ENCODE measurements at places on chromosomes 7 and 10.

DNA sequence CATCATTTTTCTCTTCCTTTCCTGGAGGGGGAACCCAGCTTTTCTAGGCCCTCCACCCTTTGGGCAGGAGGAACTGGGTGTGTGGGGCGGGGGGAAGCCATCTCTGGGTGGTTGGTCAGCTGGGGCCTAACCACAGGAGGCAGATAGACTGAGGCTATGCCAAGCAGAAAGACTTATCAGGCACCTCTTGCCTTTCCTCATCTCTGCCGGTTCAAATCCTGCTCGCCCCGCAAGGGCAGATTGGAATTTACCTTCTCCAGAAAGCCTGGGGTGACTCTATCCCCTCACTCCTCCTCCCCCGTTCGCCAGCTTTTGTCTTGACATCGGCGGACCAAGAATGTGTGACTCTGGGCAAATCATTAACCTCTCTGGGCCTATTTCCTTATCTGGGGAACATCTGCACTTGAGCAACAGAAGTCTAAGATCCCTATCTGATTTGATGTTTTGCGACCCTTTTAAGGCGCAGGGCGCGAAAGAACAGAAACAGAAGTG is 584 bp upstream of the GARS1 start:
- DNase-seq = no peak

- no peak for DNase-seq
Measured at GRCh38 chr7:16169537-16169936, 251.8 kb downstream of the CRPPA start.

GRCh38 chr10:51215951-51216834 is 141.9 kb downstream of the PRKG1 start:
- no peak for DNase-seq

- DNase-seq = no peak
Measured at GRCh38 chr7:128150223-128150865, 90.7 kb upstream of the LEP start.

- no peak for DNase-seq
Measured at GRCh38 chr7:36034020-36034419, 119.0 kb upstream of the EEPD1 start.

DNA sequence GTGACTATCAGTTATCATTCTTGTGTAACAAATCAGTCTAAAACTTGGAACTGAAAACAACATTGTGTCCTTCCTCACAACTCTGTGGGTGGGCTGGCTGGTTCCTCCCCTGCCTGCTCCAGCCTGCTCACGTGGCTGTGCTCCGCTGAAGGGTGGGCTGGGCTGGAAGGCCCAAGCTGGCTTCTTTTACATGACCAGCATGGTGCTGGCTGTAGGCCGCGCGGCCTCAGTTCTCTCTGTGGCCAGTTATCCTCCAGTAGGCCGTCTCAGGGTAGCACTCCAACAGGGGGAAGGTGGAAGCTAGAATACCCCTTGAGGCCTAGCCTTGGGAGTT is 11.3 kb downstream of the ADAMTS14 start:
- no peak for DNase-seq

DNA sequence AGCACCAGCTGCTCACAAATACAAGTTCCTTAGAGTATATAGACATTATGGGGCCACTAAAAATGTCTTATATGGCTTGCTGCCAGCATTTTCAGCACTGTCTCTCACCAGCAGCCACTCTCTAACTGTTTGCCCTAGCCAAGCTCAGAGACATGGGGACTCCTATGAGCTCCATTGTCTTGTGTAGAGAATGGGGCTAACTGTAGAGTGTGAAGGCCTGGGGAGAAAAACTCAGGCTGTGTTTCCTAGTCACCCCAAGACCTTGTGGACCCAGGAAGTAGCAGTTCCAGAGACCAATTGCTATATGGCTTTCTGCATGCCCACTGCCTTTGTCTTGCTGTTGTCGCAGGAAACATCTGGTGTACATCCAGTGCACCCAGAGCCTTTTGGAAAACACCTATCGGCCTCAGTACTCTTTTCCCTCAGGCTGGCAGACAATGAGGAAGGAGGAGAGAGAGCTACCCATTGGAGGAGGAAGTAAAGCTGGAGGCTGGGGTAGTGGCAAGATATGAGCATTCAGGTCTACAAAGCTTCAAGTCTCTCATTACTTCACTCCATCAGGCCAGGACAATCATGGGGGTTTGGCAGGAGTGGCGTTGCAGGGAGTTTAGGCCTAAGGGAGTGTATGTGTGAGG is 28.4 kb downstream of the ENTPD1 start:
- DNase-seq = no peak

DNA sequence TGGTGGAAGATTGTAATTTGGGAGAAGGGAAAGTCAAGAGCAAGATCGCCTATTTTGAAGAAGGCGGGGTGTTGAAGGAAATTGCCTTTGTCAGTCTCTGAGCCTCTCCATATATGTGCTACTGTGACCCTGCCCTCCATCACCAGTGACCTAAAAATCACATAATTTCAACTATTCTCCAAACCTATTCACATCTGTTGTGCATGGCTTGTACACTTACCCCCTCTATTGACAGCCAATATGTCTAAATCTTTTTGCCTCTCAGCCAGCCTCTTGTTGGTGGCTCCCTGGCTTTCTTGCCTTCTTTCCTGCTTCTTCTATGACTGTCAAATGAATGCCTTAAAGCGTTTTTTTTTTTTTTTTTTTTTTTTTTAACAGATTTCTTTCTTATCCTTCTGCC is 295.6 kb downstream of the AUTS2 start:
- DNase-seq = no peak

DNA sequence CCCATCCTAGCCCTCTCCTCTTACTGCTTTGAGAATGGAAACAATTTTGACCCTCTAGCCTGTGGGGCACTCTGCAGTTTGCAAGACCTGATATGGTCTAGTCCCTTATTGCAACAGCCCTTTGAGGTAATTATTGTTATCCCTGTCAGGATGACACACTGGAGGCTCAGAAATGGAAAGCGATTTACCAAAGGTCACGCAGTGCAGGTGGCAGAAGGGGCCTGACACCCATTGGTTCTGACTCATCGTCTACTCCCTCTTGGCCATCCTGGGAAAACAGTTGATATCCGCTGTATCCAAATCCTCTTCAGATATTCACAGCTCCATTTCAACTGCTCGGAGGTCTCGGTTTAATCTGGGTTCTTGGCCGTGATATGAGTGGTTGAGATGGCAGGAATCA is 44.7 kb upstream of the AQP1 start:
- no peak for DNase-seq

DNA sequence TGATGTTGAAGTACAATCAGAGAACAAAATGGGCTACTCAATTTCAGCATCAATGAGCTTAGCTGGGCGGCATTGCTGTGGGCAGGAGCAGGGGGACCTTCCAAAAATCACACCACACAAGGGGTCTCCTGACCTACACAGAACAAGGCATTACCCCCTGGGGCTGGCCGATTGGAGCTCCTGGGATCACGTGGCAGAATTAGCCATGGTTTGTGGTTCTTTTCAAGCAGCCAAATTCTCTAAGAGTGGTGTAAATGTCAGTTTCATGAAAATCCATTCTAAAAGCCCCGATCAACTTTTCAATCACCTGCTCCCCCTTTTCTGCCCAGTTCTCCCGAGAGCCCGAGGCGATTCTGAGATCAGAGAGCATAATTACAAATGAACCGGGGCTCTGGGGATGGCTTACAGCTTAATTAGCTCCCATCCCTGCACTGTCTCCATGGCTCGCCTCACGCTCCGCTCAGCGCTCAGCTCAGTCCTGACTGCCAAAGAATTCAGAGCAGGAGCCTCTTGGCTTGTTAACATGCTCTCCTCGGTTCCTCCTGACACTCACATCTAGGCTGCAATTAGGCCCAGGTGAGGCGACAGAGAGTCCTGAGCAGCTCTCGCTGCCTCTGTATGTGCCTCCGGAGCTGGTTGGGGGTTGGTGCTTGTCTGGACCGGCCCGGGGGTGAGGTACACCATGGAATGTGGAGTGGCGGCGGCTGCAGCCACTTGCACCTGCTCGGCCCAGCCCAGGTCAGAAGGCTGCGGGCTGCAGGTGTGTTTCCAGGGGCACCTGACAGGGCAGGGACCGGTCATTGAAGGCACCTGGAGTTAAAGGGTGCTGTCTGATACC is 111.8 kb downstream of the WDR11 start:
- DNase-seq = no peak

DNA sequence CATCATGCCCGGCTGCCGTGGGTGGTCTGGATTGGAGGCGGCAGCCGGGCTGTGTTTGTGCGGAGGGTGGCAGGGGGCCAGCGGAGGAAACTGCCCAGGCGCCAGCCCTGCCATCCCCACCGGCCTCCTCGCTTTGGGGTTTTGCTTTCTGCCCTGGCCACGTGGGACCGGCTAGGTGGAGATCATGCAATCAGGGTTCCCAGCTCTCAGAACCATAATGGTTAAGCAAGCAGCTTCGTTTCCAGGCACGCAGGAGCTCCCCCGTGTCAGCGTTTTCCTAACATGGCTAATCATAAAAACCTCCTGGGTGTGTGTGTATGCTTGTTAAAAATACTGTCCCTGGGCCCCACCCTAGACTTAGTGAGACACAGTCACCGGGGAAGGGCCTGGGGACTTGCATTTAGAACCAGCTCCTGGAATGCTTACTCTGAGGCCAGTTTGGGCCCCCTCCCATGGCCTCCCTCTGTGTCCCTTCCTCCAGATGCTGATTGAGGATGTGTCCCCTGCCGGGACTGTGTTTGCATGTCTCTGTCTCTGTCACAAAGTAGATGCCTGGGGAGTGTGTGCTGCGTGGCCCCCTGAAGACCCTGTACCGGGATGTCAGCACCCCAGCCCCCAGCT is 119.3 kb downstream of the CUX1 start:
- DNase-seq = no peak

DNA sequence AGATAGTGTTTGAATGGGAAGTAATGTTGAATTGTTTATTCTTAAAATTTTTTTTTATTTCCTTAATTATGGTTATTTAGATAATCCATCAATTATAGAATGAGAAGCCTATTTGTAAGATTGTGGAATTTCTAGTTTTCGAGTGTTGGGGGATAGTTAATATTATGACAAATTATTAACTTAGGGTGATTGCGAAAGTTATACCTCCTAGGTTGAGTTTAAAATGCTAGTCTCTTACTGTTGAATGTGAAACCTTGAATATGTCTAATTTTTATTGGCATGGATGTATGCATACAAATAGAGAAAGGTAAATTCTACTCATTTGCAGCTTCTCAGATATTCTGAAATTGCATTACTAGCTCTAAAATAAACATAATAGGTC is 43.2 kb downstream of the BICC1 start:
- DNase-seq = no peak

DNA sequence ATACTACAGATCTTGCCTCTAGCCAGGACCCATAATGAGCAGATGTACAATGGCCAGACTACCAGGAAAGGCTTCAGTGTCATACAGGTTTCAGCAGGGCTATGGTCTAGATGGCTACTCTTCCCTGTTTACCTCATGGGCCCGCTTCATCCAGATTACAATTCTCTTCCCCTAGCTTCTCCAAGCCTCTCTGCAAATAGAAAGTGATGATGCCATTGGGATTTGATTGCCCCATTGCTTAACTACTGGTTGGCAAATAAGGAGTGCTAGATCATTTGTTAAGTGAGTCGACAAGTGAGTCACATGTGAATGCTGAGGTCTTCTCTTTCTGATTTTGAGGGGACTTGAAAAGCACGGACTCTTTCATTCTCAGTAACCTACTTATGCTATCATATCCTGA is 361.5 kb upstream of the LRRTM3 start:
- DNase-seq = no peak

DNA sequence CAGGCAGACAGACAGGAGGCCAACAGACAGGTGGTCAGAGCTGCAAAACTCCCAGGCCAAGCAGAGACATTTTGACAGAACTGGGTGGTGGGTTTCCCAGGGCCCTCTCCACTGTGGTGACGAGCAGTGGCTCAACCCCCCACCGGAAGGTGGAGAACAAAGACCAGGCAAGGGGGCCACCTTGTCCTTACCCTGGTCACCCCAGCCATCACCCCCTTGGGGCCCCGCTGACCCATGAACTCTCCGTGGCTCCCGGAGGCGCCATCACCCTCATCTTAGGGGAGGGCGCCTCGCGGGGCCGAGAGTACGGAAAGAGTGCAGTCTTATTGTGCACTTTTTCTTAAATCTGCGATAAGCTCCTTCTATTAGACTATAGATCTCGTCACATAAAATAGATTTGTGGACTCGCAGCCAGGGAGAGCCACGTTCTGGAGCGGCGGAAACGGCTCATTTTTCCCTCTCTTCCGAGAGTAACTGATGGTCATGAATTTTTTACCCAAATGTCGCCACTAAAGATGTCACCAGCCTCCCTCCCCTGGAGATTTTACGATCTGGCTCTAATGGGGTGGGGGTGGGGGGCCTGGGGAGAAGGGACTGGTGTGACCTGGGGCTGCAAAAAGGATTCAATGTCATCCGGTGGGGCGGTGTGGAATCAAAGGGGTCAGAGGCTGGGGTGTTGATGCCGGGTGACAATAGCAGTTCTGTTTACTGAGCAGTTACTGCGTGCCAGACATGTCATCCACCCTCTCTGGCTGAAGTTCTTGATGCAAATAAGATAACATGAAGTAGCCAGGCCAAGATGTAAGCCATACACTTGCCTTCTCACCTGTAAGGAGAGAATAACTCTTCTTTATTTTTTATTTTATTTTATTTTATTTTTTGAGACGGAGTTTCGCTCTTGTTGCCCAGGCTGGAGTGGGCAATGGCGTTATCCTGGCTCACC is 71.1 kb upstream of the MYL10 start:
- no peak for DNase-seq

DNA sequence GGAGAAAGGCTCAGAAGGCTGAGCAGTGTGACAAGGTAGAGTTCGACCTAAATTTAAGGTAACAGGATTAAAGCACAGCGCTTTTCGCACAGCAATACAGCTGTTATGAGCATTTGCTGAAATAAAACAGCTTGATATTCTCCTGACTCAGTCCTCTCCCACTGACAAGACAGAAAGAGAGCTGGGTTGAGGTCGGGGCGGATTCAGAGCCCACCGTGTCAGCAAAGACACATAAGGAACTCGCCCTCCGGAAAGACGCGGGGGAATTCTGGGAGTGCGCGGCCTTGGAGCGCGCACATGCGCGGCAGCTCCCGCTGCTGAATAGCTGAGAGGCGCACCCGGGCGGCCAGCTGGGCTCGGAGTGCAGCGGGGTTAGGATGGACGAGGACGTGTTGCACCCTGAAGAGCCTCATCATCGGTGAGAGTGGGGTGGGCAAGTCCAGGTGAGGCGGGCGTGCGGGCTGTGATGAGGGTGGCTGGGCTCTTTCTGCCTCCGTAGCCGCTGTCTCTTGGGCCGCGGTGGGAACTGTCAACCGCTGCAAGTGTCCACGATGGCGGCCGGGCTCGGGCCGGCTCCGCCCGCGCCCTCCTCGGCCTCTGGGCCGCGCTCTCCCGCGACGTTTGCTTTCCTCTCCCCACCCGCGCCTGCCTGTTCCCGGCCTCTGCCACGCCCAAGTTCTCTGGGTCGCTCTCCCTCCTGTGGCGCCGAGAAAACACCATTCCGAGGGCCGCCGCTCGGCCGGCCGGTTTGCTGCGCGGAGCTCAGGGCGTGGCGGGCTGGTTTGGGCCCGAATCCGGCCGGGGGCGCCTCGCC is 120.6 kb downstream of the LYZL1 start:
- peak; percentile 76 for DNase-seq

Data from trophoblast cell (in vitro differentiated cells and primary cell).